ENCODE measurements at places on chromosomes 6 and 20. TPM values are rescaled to one million over a fixed set of nuclear protein-coding genes. Genes with fewer than 3 reads are reported as not detected.

DNA sequence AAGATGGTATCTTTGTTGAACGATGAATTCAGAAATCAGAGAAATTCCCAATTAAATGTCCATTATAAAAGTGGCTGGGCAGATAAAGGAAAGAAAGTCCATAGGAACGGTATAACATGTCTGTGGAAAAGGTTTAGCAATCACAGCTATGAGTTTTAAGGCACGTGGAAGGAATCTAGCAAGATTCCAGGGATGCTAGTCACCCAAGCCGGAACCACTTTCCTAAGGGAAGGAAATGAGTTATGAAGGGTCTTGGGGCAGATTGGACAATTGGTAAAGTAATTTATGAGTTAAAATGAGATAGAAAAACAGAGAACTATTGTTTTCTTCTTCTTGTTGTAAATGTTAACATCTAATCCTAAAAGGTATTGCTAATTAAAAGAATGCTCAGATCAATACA, 384.8 kb downstream of the ADGRB3 start:
- DNase-seq, result no peak

DNA sequence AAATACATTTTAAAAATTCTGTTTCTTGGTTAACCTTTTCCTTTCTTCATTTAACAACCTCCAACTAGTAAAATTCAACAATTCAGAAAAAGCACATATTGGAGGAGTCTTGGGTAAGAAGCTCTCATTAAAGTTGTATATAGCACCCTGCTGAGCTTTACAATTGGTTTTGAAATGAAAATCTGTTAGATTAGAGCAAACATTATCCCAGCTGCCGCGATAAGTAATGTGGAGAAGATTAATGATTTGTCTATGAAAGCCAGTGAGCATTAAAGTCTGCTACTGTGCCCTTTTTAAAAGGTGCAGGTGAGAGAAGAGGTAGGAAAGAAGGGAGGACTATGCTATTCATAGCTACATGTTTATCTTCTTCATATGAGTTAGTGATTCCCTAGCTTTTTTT, 201.5 kb downstream of the ZFAND3 start:
- DNase-seq, result no peak

DNA sequence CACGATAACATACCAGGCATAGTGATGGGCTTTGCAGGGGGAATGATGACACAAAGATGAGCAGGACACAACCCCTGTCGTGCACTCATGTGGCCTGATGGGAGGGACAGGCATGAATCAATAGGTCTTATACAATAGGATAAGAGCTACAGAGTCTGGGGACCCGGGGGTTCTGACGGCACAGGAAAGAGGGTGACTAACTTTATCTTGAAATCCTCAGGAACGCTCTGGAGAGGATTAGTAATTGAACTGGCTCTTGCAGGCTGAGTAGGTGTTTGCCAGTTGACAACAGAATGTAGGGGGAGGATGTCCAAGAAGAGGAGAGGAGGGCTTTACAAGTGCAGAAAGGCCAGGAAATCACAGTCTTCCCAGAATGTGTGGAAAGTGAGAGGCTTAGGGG, 219.9 kb upstream of the ECI2 start:
- DNase-seq, result no peak

DNA sequence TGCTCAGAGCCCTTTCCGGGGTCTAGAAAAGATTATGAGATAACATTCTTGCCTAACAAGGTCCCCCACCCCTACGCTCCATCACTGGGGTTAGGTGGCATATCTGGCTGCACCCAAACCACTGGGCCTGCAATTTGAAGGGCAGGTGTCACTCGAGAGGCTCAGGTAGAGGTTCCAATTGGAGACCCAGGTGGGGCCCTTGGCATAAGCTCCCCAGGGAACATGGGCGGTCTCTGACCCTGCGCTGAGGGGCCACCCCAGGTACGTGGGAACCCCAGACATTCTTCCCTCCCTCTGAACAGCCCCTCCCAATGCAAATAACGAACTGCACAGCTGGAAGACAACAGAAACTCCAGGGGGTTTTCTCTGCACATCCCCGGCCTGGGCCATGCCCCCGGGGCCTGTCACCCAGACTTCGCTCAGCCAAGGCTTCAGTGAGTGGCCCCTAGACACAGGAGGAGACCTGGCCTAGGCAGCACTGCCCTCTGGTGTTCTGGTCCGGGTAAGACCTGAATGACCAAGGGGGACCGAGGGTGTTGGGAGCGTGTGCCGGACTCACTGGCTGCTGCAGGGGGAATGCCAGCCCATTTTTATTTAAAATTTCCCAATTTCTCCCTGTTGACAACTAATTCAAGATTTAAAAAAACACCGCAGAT, 47.5 kb downstream of the DSTN start:
- DNase-seq, result peak; percentile 43

DNA sequence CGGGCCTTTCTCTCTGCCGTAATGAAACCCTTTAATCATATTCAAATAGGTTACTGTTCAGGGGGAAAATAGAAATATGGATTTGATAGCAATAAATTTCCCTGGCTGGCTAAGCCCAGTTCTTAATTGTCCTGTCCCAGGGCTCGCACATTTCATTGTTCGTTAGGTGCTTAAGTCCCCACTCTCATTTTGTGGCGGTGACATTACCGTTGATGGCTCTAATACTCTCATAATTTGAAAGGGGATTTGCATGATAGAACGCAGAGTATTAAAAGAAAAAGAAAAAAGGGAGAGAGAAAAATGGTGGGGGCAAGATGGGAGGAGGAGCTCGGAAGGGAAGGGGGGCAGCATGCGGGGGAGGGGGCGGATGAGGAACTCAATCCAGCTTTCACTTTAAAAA, 79.1 kb upstream of the FOXP4 start:
- DNase-seq, result no peak

DNA sequence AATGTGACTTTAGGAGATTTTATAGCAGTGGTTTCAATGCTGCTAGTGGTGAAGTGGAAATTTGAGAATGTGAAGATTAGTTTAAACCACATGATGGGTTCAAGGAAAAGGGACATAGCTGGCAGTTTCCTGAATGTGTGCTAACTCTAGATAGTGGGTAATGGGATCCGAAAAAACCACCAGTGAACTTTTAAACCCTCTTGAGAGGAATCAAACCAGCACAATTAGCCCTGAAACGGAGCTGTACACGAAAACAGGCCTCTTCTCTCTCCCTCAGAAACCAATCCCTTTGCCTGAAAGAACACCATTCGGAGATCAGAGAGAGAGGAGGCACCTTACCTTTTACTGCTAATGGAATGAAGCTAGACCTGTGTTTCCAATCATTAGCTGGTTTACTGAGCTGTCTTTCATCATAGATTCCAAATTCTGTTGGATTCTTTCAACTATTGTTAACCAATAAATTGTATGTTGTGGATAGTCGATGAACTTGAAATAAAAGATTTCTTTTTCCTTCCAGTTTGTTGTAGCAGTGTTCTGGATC, 103.9 kb downstream of the AIG1 start:
- no peak for DNase-seq

DNA sequence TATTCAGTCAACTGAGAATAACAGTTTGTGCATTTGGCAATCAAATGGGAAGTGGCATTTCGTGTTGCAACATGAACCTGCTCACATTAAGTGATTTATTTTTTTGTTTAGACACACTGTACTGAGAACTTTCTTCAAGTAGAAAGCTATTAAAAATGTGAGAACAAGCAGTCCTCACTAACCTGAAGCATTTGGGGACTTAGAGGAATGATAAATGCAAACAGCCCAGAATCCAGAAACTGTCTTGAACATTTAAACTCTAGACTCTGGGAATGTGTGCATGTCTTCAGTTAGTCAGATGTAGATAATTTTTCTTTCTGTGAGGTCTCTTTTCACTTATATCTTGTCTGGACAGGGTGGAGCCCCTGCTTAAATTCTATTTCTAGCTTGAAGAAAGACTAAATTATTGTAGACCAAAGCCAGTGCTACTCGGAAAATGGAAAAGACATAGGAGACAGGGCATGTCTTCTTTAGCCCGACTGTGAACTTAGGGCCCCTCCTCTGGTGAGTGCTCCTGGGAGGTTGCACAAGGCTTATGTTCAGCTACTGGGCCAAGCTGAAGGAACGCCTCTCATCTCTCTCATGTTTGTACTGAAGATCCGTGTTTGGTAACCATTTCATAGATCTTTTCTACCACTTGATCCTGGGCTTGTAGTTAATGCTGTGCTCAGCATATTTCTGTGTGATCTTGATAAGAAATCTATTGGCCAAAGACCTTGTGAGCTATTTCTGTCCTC, 70.1 kb downstream of the SLX4IP start:
- no peak for DNase-seq

DNA sequence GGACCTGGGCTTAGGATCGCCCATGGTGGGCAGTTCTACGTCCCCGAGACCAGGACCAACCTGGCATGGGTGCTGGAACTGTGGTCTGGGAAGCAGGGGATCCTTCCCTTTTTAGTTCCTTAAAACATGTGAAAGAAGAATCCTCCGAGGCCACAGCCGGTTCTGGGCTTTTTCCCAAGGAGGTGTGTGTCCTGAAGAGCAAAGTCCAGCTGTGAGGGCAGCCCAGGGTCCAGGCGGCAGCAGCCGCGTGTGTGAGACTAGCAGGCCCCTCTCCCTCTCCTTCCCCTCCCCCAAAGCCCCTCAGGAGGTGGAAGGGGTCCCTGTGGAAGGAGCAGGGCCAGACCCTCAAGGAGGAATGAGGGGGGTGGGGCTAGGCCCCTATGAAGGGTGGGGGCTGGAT, 35.1 kb upstream of the PCMTD2 start:
- no peak for DNase-seq

DNA sequence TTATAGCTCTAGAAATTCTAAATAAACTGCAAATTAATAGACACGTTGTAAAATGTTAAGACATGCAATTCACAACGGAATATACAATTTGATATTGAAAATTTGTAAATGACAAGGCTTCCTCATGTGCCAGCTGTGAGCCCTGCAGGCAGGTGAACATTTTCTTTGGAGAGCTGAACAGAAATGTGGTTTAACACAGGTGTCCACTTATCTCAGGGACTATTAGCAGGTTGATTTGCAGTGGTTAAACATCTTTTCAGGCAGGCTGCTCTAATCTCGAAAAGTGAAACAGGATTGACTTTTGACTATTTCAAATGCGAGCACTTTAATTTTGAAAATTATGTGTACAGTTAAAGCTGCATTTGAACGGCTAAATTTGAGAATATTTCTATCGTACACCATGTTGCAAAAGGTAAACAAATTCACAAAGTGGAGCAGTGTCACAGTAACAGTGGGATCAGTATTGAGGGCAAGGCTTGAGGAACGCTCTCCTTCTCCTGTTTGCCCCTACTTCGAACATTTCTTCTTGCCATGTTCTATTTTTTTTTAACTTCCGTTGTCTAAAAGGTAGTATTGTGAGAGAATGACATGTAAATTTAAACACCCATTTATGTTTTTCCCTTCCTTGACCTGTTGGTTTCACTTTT, 210.8 kb downstream of the CDKAL1 start:
- no peak for DNase-seq

GRCh38 chr6:99241905-99242534, 107.5 kb downstream of the FAXC start:
- DNase-seq, result peak; percentile 7

GRCh38 chr6:45881705-45882467, 133.8 kb downstream of the CLIC5 start:
- DNase-seq, result no peak

DNA sequence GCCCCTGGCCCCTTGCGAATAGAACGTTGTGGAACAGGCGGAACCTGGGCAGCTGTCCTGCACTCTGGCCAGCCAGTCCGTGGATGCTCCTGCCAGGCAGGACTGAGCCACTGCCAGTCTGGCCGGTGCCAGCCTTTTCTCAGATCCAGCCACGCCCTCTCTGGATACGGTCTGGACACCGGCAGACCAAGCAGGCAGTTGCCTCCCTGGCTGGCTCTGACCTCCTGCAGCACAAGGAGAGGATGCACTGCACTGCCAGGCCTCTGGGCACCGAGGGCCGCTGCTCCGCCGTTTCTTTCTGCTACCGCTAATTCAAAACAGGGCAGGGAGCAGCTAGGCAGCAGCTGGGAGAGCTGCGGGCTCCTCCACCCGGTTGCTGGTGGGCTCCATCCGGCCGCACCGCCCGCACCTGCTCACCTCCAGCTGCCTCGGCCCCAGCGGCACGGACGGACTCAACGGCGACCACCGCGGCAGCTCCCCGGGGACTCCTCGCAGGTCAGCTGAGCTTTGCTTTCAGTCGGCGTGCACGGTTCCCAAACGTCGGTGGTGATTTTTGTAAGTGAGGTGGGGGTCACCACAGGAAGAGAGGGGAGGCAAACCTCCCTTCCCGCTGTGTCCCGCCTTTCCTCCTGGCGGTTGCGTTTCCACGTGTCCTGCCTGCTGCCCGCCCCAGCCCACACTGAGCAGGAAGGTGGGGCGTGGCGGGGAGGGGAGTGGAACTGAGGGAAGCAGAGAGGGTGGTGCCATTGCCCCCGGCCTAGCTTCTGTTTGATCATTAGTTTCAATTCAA, 30.3 kb upstream of the AFDN start:
- no peak for DNase-seq

DNA sequence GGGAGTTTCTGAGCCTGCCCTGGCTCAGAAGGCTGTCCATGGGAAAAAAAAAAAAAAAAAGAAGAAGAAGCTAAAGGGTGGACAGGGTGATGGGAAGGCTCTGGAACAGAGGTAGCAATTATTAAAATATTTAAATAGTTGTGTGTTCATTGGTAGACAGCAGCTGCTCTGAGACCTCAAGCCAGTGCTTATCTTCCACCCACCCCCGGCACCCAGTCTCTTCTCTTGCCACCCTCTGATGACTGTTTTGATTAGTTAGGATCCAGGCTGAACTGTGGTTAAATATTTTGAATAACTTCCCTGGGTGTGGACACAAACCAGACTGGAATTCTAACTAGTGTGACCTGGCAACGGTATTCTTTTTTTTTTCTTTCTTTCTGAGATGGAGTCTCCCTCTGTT, 16.9 kb upstream of the SRSF3 start:
- no peak for DNase-seq

- no peak for DNase-seq
These were observed 73.5 kb upstream of the RNF217 start for GRCh38 chr6:124888581-124889371.

GRCh38 chr6:127854009-127854408, 46.8 kb downstream of the THEMIS start:
- no peak for DNase-seq

DNA sequence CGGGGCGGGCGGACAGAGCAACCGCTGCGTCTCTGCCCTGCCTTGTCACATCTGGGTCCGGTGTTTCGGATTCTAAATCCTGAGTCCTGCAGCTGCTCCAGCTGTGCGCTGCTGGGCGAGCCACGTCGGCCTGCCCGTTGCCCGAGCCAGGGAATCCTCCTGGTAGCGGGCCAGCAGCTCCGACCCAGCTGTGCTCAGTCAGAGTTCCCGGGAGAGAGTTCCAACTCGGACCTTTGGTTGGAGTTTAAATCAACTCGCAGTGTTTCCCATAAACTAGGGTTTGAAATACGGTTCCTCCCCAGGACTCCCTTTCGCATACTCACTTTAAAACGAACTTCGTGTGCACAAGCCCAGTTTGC, 315 bp upstream of the PDE10A start:
- DNase-seq, result peak; percentile 38

Gene RAMACL
- not detected for polyA plus RNA-seq

Gene SIRPB2
- 0.34 TPM for polyA plus RNA-seq

Gene DLK2
- polyA plus RNA-seq, result 0.87 TPM

Gene MCCD1
- polyA plus RNA-seq, result 26.4 TPM

Data from right renal pelvis (tissue), 4 donors.